ENCODE measurements at places on chromosomes 12 and 14.

- DNase-seq = no peak
Measured at GRCh38 chr14:92794547-92794941, 439 bp downstream of the GOLGA5 start.

DNA sequence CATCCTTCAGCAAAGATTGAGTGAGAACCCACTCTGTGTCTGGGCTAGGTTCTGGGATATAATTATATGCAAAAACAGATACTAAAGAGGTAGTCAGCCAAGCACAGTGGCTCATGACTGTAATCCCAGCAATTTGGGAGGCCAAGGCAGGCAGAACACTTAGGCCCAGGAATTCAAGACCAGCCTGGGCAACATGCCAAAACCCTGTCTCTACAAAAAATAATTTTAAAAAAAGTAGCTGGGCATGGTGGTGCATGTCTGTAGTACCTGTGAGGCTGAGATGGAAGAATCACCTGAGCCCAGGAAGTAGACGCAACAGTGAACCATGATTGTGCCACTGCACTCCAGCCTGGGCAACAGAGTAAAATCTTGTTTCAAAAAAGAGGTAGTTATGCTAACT, 237.5 kb upstream of the HMGA2 start:
- DNase-seq = no peak

DNA sequence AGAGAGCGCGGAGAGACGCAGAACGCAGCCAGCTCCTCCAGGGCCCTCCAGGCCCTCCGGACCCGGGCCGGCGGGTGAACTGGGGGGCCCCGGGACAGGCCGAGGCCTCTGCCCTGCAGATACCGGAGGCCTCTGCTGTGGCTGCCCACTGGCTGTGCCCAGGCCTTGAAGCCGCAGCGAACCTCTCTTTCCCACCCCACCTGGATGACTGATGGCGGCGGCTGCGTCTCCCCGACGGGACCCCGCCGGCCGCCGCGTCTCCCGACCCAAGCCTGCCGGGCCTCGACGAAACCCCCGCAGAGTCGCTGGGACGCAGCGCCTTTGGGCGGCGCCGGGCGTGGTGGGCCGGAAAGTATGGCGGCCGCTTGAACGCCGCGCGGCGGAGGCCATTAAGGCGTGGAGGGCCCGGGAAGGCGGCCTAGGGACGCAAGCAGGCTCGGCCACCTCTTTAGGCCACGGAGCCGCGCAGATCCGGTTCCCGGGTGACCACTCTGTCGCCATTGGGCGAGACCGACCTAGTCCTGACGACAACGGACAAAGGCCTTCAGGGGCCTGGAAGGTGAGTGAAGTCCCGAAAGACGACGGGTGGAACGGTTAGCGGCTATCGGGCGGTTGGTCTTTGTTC, 8.4 kb upstream of the ERGIC2 start:
- DNase-seq = no peak

GRCh38 chr12:2959505-2960389, 550 bp downstream of the TEAD4 start:
- DNase-seq = no peak

DNA sequence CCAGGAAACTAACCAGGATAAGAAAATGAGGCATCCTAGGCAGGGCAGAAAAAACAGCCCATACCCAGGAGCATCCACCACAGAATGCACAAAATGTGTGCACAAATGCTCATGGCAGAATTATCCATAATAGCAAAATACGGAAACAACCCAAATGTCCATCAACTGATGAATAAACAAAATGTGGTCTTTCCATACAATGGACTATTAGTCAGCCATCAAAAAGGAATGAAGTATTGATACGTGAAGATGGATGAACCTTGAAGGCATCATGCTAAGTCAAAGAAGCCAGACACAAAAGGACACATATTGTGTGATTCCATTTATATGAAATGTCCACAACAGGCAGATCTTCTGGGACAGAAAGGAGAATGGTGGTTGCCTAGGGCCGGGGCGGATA, 19.1 kb downstream of the HRK start:
- no peak for DNase-seq

DNA sequence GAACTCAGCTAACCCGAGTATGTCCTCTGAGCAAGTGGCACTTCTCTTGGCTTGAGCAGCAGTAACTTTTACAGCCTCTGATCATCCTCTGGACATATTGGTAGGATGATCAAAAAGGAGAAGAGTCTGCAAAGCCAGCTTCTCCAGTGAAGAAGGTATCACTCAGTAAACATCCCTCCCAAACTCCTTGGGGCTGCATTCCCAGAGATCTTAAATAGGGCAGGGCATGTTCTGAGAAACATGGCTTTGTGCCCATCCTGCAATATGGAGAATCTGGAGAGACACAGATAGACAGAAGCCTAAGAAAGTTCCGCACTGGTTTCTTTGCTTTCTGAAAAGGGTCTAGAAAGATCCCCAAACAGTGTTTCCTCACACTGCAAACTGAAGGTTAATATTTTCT, 65.4 kb downstream of the RBM19 start:
- DNase-seq = no peak

DNA sequence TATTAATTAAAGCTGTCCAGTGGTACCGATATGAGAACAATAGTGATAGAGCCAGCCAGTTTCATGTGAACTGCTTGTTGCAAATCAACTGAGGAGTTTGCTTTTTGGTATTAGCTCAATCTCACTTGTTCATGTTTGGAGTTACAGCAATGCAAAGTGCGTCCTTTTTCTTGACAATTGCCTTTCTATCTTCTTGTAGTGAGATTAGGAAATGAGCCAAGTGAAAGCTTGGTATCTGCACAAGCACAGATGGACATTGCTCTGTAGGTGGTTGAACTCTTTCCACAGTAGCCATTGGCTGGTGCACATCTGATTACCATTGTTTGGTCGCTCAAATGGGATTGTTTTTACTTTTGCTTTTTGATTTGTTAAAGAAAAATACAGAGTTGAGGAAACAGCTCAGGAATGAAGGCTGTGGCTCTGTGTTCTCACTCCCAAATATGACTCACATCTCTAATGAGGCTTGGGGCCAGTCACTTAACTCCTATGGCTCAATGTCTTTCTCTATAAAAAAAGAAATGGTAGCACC, 241.4 kb downstream of the BMP4 start:
- peak; percentile 32 for DNase-seq

DNA sequence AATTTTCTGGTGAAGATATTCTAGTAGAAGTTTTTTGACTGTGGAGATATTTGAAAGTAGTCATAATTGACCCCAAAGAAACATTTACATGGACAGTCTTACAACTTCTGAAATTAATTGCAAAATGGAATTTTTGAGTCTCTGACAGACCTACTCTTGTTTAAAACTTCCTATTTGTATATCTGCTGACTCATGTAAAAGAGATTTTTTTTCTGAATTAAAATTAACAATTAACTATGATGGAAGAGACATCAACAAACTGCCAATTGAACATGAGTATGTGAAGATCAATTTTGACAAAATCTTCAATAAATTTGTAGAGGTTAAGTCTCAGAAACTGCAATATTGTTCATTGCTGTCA, 108.5 kb upstream of the MAX start:
- DNase-seq = no peak

DNA sequence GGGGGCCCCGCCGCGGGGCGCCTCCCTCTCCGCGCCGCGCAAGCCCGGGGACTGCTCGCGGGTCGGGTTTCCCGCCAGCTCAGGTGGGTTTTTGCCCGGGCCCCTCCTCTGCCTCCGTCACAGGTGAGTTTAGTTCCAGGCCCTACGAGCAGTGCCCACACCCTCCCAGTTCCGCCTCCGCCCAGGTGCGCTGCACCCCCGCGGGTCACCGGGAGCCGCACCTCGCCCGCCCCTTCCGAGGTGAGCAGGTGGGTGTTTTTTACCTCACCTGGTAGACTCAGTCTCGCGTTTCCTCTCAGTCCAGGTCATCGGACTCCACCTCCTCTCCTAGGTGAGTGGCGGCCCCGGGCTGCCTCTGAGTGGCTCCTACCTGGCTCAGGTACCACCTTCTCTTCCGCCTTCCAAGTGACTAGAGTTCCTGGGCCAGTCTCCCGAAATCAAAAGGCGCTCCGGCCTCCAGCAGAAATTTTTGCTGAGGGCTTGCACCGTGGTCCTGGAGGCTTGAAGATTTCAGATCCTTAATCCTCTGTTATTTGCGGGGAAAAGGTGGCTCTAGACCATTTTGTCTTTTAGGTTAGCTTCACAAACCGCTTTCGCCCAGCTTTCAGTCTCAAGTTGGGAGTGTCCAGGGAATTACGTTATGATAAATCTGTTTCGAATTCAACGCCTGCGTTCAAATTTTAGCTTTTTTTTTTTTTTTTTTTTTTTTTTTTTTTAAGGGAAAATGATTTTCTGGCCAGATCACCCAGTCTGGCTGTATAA, at the start of gene TMEM30B:
TMEM30B (minus strand) TSS at position 153 of the 762 bp plus-strand sequence. CDS start 191 bp downstream, outside the sequence.
- no peak for DNase-seq

DNA sequence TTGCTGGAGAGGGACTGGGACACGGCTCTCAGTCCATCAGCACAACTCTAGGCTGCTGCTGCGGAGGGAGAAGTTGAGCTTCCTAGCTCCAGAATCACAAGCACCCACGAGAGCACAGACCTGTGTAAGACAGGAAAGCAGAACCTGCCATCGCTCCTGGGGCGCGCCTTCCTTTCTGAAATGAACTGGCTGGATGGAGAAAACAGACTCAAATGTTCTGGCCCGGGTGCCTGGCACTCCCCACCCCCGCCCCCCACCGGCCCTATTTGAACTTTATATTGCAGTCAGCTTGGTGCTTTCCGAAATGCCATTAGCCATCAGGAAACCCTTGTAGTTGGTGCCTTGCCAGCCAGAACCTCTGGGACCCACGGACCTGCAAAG, 23.8 kb downstream of the MVK start:
- DNase-seq = no peak
